HT-29 (cell line): ENCODE measurements at places on chromosomes 16 and 17. TPM values are rescaled to one million over a fixed set of nuclear protein-coding genes. Genes with fewer than 3 reads are reported as not detected.
A peak's percentile ranks its signal among the peaks of the same experiment; 100 is the strongest.

DNA sequence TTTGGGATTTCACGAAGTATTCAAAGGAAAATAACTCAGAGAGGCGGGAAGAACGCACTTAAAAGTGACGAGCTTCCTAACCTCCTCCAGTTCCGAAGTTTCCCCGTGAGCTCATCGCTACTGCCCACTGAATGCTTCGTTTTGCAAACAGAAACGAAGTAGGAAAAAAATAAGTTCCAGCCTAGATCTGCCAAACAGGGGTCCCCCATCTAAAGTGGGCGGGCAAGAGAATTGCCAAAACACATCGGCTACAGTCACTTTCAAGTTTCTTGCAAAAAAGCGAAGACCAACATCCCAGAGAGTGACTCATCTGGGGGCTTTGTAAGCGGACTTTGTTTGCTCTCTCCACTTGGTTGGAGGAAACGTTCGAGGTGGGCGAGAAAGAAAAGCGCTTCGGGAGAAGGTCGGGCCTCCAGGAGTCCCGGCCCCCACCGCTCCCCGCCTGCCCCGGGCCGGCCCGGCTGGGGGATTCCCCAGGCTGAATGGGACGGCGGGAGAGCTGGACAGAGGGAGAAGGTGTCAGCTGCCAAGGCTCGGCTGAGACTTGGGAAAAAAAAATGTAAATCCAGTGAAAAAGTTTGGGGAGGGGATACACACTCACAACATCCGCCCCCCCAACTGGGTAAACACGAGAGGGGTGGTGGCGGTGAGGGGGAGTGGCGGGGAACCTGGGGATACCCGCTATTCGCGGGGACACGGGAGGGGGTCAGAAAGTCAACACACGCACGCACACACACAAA, 1.0 kb downstream of the VEZF1 start:
- peak; percentile 63 for DNase-seq

DNA sequence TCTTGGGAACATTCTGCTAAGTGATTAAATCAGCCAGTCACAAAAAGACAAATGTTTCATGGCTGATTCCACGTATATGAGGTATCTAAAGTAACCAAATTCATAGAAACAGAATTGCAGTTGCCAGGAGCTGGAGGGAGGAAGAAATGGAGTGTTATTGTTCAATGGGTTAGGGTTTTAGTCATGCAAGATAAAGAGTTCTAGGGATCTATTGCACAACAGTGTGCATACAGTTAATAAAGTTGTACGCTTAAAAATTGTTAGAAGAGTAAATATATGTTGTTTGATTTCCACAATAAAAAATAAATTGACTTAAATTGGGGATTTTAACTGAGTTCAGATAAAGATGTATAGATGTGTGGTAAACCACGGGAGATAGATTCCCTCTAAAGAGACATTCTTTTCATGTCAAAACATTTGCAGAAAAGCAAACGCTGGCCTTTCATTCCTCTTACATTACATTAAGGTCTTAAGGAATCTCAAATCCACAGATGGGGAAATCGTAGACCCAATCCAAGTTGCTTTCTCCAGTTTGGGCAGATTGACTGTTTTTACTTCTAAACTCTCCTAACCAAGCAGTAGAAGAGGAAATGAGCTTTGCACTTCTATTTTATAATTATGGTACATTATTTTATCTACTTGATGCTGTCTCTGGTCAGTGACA, 4.6 kb downstream of the PRDM7 start:
- DNase-seq: no peak

DNA sequence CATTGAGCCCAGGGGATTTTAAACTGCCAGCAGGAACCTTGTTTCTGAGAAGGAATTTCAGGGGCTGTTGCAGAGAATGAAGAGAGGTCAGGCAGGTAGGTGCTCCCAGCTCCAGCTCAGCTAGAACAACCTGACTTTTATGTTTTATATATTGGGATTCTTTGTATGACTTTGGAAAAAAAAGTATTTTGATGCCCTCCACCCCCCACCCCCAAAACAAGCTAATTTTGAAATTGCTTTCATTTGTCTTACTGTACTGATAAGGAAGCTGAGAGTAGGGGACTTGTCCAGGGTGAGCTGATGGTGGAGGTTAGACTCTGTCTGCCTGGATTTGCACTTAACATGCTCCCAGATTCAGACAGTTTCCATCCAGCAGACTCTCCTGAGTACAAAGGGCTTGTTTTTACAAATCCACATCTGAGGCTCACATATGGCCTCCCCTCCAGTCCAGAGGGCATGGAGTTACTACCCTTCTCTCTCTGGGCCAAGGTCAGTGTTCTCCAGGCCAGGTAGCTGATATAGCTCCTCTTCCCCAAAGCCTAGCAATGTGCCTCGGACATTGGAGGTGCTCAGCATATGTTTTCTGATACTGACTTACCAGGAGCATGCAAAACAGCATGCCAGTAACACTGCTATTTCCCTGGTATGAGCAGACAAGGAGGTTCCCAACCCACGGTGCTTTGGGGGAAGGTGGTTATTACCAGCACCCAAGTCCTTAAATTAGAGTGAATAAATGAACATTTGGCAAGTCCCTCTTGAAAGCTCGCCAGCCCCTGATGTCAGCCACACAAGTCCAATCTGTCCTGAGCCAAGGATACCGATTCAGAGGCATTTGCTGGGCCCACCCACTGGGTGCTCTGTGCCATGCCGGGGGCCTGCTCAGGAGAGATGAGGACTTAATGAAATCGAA, 11.3 kb downstream of the STX1B start:
- no peak for DNase-seq

The PRR35 gene
- 0.08 TPM in 1 of 2 replicates, not detected in the other for total RNA-seq

- no peak for DNase-seq
Measured at GRCh38 chr17:56217921-56218320, 64.6 kb downstream of the ANKFN1 start.

GRCh38 chr17:44547625-44548267, 9.5 kb upstream of the FZD2 start:
- DNase-seq: no peak

DNA sequence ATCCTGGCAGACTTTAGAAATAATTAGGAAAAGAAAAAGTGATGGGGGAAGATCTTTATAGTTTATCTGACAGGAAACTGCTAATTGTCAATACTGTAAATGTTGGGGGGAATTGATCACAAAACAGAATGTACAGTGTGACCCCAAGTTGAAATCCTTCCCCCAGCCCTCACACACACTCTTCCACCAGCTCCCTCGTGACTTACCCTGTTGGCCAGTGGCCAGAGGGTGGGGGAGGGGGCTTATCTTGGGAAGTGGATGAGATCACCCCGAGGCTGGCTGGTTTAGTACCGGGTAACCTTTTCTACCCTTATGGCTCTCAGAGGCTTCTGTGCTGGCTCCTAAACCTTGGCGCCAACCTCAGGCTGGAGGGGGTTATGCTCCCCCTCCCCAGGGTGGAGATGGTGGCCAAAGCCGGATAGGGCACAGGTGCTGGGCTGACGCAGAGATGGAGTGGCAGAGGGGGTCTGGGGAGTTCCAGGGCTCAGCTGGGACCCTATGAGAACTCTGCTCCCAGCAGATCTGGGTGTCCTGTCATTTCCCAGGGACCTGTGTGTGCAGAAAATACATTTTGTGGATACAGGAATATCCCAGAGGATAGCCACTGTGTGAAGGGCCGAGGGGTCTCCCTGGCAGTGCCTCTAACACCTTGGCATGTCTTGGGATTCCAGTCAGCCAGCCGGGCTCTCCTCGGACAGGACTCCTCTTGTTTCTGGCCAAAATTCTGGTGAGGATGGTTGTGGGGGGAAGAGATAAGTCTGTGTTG, 18.6 kb downstream of the CDH16 start:
- DNase-seq: peak; percentile 52

GRCh38 chr17:63998050-63998720, at the start of gene PRR29:
PRR29 (plus strand) TSS chr17:63998351; CDS start chr17:63998365, 14 bp downstream.
- DNase-seq: peak; percentile 53

DNA sequence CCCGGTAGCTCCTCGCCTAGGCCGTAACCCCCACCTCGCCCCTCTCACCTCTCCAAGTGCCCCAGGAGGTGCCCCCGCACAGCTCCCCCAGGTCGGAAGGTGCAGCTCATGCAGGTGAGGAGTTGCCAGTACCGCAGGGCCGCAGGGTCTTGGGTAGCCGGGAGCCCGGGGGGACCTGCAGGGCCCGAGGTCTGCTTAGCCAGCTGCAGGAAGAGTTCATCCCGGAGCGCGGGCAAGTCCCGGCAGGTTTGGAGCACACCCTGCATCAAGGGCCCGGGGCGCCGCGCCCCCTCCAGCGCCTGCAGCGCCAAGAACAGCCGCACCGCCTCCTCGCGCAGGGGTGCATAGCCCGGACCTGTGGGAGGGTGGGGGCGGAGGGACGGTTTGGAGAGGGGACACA, 4.8 kb downstream of the PLEKHH3 start:
- DNase-seq: no peak

GRCh38 chr16:59878999-59879398, 1144.9 kb upstream of the GOT2 start:
- DNase-seq: no peak

DNA sequence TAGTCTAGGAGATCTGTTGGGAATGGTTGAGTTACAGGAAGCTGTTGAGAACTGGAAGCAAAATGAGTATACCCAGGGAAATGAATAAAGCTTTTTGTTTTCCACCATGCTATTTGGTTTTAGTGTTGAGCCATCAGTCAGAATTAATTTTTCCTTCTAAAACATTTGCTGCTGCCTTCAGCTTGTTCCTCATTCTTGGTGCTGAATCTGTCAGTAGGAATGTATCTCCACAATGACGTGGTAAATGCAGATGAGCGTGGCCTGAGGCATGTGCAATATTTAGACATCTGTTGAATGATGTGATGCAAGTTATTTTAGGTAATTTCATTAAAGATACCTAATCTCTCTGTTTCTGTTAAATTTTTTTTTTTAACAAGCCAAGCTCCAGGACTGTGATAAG, 10.9 kb downstream of the HAPSTR1 start:
- DNase-seq: no peak

DNA sequence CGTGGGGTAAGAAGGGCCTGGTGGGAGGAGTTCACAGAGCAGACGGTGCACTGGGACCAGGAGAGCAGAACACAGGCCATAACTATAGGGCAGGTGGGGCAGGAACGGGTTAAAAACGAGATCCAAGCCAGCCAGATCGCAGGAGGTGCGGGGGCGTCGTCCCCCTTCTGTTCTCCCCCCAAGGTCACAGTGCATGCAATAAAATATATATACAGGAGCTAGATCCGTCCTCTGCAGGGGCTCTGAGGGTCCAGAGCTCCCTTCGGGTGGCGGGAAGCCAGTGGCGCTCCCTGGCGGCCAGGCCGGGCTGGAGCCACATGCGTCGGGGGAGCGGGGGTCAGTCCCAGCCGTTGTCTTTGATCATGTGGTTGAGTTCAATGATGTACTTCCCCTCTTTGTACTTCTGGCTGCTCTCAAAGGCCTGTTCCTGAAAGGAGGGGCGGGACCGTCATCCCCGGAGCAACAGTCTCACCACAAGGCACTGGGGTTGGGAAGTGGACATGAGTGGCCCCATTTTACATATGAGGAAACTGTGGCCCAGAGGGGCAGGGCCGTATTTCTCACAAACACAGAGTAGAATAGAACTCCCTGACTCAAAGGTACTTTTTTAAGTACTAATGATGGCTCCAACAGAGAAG, 768 bp upstream of the TBX6 start:
- peak; percentile 69 for DNase-seq

DNA sequence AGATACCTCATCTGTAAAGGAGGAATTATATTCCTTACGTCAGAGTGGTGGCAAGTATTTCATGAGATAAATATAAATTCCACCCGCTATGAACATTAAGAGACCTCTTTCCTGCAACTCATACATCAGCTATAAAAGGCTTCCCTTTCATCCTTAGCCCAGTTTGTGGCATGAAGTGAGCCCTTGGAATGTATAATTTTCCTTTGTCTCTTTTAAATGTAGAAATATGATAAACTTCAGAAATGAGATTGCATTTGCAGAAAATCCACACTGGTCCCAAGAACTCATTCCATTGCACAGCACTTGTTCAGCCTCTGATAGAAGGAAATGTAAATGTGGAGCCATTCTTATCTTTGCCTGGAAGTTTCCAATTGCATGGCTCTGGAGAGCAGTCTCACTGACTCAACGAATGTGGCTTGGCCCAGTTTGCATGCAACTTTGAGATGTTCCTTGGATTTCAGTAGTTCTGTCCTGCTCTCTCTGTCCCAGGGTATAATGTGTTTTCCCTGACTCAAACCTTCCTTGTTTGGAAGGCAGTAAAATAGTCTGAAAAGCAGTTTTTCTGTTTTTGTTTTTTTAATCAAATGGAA, 746.4 kb downstream of the CDH11 start:
- no peak for DNase-seq

The MEOX1 gene
- not detected in 2 replicates for total RNA-seq

DNA sequence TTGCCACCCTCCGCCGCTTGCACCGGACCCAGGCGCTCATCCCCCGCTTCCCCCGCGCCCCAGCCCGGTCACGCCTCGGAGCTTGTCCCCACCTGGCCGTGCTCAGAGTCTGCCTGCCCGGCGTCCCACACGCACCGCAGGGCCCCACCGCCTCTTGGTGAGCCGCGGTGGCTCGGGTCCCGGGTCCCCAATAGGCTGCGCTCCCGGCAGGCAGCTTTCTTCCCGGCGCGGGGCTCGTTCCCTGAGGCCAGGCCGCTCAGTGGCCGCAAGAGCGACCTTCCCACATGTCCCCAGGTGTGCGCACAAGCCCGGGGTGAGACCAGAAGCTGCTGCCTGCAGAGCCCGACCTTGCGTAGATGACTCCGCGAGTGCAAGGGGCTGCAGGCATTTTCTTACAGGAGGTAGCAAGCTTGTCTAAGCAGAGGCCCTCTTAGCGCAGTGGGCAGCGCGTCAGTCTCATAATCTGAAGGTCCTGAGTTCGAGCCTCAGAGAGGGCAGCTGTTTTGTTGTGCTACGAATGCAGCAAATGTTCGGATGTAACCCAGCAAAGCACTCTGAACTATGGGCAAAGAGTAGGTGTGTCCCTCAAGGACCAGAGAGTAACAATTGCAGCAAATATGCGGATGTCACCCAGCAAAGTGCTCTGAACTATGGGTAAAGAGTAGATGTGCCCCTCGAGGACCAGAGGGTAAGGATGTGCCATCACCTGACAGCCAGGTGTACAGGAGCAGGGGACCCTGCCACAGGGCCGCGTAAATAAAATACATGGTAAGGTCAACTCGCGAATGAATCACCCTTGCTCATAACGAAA, 15.6 kb downstream of the TLE7 start:
- no peak for DNase-seq

The C17orf113 gene
- 3.6 and 3.7 TPM in 2 replicates for total RNA-seq

DNA sequence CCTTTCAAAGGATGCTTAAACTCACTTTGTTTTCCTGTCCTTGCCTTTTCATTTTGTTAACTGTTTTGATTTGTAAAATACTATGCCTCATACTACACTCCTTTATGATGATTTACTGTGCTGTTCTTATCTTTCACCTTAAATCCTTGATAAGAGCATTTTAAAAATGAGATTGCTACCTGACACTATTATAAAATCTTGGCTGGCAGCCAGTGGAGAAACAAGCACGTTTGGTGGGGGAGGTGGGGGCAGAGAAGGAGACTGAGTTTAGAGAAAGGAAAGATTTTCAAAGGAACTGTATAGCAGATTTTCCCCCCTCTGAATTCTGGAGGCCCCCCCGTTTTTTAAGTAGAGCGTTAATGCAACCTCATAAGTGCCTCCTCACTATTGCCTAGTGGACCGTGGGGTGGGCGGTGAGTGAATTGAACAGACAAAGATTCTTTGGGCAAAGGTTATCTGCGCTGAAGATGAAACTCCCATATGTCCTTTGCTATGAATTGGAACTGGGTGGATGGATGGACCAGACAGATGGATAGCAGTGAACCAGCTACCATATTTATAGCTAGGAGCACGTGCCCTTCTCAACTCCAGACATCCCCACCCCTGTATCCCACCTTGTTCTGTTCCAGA, 200.2 kb downstream of the CCDC182 start:
- DNase-seq: no peak

The SEPTIN1 gene
- 0.16 TPM in 1 of 2 replicates, not detected in the other for total RNA-seq
